ENCODE measurements at places on chromosomes 16 and 17. TPM values are rescaled to one million over a fixed set of nuclear protein-coding genes. Genes with fewer than 3 reads are reported as not detected.

Gene DNAH9
- not detected for total RNA-seq

Gene KRT27
- not detected for total RNA-seq

Gene SLC12A3
- not detected for total RNA-seq

Gene FOXF1
- total RNA-seq = not detected

DNA sequence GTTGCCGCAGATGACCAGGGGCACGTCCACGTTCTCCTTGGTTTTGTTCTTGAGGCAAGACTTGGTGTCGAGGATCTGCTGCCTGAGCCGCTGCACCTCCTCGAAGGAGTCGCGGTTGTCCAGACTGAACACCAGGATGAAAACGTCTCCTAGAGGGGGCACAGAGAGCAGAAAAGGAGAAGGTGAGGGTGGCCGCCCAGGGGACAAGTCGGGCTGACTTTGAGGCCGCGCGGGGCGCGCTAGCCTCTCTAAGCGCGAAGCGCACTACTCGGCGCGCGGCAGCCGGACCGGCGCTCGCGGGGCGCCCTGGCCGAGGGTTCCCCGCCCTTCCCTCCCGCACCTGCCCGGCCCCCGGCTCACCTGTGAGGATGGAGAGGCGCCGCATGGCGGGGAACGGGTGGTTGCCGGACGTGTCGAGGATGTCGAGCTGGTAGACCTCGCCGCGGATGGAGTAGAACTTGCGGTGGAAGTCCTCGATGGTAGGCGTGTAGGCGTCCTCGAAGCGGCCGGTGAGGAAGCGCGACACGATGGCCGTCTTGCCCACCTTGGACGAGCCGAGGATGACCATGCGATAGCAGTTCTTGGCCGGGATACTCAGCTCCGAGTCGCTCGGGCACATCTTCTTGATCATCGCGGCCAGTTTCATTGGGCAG lies 533 bp downstream of the RASD1 start:
- peak; percentile 34 for DNase-seq

- DNase-seq = no peak
These were observed 170.5 kb upstream of the CACNG3 start for GRCh38 chr16:24085666-24086065.

GRCh38 chr17:29140631-29141513 lies 39.3 kb downstream of the MYO18A start:
- peak; percentile 62 for DNase-seq

DNA sequence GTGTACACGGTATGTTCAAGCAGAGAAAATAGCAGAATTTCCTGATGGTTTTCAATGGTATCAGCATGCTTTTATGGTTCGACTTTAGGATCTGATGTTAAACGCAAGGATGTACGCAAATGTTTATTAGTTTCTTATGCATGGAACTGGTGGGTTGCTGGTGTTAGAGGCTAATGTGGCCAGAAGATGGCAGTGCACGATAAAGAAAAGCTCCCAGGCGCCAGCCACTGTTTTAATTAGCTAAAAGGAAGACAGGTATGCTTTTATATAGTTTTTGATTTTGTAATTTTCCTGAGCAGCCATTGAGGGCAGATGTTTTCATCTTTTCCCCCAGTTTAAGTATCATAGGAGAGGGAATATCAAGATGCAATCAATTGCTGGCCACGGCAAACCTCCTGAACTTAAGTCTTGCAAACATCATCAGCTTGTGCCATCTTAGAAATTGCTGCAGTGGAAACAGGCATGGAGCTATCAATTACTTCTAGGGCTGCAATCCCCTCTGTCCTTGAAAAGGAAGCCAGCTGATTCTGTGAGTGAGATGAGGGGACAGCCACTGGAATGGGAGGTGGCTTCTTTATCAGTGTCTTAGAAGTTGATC lies 648.5 kb upstream of the RBFOX1 start:
- DNase-seq = peak; percentile 40

GRCh38 chr16:7546948-7547347 lies 214.3 kb downstream of the RBFOX1 start:
- DNase-seq = no peak

- peak; percentile 10 for DNase-seq
These were observed 376.3 kb downstream of the CNTNAP4 start for GRCh38 chr16:76653390-76654026.

DNA sequence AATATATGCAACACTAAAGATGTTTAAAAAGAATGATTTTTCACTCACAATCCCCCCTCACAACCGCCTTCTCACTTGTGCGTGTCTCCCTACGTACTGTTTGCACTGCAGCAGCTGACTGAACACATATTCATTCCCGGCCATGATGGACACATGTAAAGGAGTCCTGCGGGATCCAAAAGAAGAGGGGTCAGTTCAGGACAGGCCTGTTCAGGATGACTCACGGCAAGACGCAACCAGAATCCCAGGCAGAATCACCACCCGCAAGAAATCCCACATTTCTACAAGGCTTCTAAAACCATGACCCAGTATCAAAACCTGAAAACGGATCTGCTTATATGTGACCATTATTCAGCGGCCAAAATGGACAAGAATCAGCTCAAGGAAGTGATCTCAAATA lies 52.3 kb downstream of the CYB5D2 start:
- DNase-seq = no peak
